ENCODE measurements at places on chromosomes 5 and 9. TPM values are rescaled to one million over a fixed set of nuclear protein-coding genes. Genes with fewer than 3 reads are reported as not detected.

Gene SLC36A2
- not detected for total RNA-seq

Gene GMCL2
- not detected for total RNA-seq

Gene ABCA1
- total RNA-seq, result 6.3 TPM

Gene PRLR
- 0.34 TPM for total RNA-seq

Gene SLC34A1
- 0.10 TPM for total RNA-seq

Gene EIF4E1B
- not detected for total RNA-seq

Gene CDC14B
- total RNA-seq, result 5.2 TPM

Gene C5orf52
- total RNA-seq, result not detected

Gene DDX4
- total RNA-seq, result not detected

Gene OGN
- not detected for total RNA-seq

Gene ANKRD18A
- not detected for total RNA-seq

Gene LHX3
- not detected for total RNA-seq

Gene PCDHGA5
- 0.21 TPM for total RNA-seq

Gene SPRY4
- 27.9 TPM for total RNA-seq

Gene ANGPTL2
- 5.0 TPM for total RNA-seq

Gene CAVIN4
- total RNA-seq, result 0.45 TPM

Gene CCDC180
- 0.03 TPM for total RNA-seq

Gene MARCHF11
- total RNA-seq, result not detected

Gene ADAMTS12
- total RNA-seq, result 0.10 TPM

Gene LTC4S
- 1.2 TPM for total RNA-seq

Gene GDNF
- 1.4 TPM for total RNA-seq

Gene ADAMTS2
- total RNA-seq, result 0.43 TPM

Gene AK8
- not detected for total RNA-seq

Gene KIF24
- total RNA-seq, result 8.3 TPM

Gene ZNF462
- total RNA-seq, result 11.9 TPM

Gene ABLIM3
- 23.4 TPM for total RNA-seq

Gene ZNF782
- total RNA-seq, result 3.3 TPM

Gene RFESD
- total RNA-seq, result 2.5 TPM

Gene SLC25A2
- not detected for total RNA-seq

Gene HK3
- total RNA-seq, result not detected

Gene PDE6A
- total RNA-seq, result not detected

Gene PALM2AKAP2
- total RNA-seq, result 6.3 TPM

Gene UBAP2
- 16.4 TPM for total RNA-seq

Gene AMBP
- 0.30 TPM for total RNA-seq

Gene LECT2
- total RNA-seq, result not detected

Gene ADCY2
- 0.35 TPM for total RNA-seq

Gene HAUS6
- 33.6 TPM for total RNA-seq

Gene GABRG2
- total RNA-seq, result 0.90 TPM

Gene CDC20B
- total RNA-seq, result not detected

Gene CAMK2A
- not detected for total RNA-seq

Gene SV2C
- not detected for total RNA-seq

Gene TBC1D9B
- total RNA-seq, result 46.6 TPM

Gene PITX1
- total RNA-seq, result 38.6 TPM

Gene MELK
- total RNA-seq, result 62.7 TPM

Gene PWWP2A
- total RNA-seq, result 12.6 TPM

Gene CAST
- total RNA-seq, result 110 TPM

Gene EQTN
- not detected for total RNA-seq

Gene STKLD1
- not detected for total RNA-seq
